ENCODE measurements at places on chromosomes 4 and X.

DNA sequence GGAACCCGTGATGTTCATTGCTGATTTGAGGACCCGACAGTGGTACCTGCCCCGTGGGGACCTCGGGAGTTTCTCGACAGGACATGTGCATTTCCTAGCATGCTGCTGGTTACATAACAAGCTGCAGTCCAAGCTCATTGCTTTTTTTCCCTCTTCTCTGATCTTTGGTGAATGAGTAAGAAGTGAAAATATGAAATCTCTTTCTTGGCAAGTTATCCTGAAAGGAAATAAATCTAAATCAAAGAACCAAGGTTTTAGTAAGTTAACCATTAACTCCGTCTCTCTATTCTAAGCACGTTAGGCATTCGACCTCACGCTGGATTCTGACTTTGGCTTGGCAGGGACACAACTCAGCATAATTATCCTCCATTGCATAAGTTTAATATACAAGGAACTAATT lies 86.6 kb downstream of the STK32B start:
- no peak for DNase-seq

DNA sequence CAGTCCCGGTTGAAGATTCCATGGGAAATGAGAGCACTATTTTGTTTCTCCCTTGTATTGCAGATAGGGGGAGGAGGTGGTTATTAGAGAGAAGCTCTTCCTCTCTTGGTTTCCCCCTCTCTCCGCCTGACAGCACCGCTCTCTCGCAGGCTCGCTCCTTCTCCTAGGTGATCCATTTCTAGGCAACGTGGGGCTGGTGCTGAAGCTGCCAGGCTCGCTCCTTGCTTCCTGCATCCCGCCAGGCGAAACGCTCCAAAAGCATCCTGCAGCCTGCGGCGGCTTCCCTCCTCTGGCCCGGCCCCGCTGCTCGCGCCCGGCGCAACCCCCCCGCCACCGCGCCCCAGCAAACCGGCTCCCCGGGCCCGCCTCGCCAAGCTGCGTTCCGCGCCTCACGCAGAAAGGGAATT lies at the start of gene GRID2:
Gene GRID2, plus strand, starts transcription at position 346 of the 407 bp plus-strand sequence.
- DNase-seq, result no peak

GRCh38 chrX:132046533-132046932 lies 23.4 kb downstream of the STK26 start:
- DNase-seq, result no peak

- DNase-seq, result no peak
Observed at GRCh38 chr4:12458621-12459020, 1025.5 kb downstream of the RAB28 start.

DNA sequence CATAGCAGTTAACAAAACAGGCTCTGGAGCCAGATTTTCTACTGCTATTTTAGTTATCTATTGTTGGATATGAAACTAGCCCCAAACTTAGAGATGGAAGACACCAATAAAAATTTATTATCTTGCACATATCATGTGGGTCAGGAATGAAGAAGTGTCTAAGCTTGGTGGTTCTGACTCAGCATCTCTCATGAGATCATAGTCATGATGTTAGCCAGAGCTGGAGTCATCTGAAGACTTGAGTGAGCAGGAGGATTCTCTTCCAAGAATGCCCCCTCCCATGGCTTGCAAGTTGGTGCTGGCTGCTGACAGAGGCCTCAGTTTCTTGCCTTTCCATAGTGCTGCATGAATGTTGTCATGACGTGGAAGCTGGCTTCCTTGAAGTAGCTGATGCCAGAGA lies 68.2 kb upstream of the TAPT1 start:
- DNase-seq, result no peak

- DNase-seq, result no peak
Observed at GRCh38 chr4:184825141-184825895, 450 bp downstream of the ACSL1 start.

DNA sequence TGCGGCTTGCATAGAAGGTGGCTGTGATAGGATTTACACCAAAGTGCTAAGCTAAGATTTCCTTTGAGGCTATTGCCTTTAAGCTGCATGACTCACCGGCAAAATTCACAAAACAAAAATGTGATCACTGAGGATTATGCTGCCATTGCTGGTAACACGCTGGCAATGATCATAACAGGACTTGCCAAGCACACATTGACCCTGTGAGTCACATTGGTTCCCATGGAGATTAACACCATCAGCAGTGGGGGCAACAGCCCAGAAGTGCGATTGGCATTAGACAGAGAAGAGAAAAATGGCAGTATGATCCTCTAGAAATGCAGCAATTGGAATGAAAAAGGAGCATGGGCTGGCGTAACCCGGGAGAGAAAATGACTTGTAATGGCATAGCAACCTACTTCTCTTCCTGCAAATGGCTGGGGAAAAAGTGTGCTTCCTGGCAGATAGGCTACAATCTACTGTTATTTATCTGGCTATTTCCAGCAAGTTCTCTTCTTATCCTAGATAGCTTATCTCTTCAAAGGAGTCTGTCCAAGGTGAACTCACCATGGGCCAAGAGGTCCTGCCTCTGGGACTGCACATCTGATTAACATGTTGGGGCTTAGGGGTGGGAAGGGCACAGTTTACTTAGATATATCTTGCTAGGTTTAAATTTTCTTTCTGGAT lies 314.2 kb upstream of the IGFBP7 start:
- DNase-seq, result no peak

DNA sequence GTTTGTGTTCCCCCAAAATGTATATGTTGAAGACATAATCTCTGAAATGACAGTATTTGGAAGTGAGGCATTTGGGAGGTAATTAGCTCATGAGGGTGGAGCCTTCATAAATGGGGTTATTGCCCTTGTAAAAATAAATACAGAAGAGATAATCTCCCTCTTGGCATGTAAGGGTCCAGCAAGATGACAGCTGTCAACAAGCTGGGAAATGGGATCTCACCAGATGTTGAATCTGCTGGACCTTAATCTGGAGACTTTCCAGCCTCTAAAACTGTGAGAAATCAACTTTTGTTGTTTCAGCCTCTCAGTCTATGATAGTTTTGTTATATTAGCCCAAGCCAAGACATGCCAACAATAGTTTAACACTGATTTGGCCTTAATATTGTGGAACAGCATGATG lies 438.2 kb upstream of the PCDH7 start:
- DNase-seq, result no peak

GRCh38 chrX:24204958-24205357 lies 55.4 kb downstream of the ZFX start:
- no peak for DNase-seq

- DNase-seq, result no peak
Observed at GRCh38 chrX:63740382-63740781, 44.6 kb downstream of the ARHGEF9 start.

DNA sequence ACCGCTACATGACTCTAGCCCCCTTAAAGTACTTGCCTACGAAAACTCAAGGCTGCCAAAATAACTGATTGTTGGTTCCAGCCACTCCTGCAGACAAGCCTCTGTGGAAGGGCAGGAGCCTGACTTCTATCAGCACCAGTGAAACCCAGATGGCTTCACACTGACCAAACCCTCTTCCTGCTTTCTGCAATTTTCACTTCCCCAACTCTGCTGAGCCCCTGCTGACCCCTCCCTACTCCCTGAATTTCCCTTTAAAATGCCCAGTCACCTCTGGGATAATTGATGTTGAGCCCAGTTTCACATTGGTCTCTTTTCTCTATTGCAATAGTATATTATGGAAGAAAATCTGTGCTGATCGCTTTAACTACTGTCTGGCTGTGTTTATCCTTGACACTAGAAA lies 61.6 kb upstream of the STS start:
- no peak for DNase-seq

- no peak for DNase-seq
Observed at GRCh38 chr4:183674153-183674552, 15.1 kb downstream of the TRAPPC11 start.

GRCh38 chr4:73917081-73917501 lies 47.9 kb downstream of the CXCL1 start:
- DNase-seq, result no peak

- DNase-seq, result no peak
Observed at GRCh38 chrX:46903458-46904242, 8.6 kb upstream of the JADE3 start.

GRCh38 chrX:16785247-16786138 lies 773 bp upstream of the TXLNG start:
- no peak for DNase-seq

DNA sequence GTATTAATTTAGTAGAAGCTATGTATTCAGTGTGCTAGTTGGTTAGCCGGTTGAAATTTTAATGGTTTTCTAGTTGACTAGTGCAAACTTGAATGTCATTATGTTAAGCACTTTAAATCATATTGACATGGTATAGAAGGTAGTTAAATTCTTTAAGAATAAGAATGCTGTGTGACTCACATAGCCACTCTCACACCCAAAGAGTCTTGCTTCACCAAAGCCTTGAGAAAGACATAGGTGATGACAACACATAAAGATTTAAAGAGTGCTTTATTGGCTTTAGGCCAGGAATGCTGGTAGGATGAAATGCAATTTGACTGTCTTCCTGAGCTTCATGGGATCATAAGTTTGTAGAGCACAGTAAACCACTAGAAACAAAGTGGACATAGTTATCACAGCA lies 85.3 kb downstream of the DCAF8L2 start:
- no peak for DNase-seq

DNA sequence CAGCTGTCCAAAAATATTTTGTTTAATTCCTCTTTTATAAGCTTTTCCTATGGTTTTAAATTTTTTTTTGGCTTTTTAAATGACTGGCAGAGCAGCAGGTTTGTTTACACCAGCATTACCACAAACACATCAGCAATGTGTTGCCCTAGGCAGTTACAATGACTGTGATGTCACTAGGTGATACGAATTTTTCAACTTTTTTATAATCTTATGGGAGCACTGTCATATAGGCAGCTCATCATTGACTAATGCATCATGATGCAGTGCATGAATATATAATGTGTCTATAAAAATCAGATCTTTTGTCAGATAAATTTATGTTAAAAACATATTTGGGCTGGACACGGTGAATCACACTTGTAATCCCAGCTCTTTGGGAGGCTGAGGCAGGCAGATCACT lies 231.6 kb upstream of the SLIT2 start:
- DNase-seq, result no peak

DNA sequence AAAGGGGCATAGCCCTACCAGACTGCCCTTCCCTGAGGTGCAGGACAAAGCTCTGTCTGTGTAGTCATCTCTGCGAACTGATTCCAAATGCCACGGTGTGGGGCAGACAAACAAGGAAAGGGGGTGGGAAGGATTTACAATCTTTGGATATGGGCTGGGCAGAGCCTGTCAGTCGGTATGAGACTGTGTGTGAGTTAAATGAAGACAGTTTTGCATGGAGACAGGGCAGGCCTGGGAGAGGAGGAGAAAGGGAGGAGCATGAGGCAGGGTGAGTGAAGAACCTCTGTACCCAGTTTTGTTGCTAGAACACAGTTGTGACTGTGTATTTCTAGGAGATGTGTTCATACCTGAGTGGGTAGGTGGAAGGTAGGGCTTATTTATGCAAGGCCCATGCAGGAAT lies 59.4 kb upstream of the MSN start:
- DNase-seq, result no peak

DNA sequence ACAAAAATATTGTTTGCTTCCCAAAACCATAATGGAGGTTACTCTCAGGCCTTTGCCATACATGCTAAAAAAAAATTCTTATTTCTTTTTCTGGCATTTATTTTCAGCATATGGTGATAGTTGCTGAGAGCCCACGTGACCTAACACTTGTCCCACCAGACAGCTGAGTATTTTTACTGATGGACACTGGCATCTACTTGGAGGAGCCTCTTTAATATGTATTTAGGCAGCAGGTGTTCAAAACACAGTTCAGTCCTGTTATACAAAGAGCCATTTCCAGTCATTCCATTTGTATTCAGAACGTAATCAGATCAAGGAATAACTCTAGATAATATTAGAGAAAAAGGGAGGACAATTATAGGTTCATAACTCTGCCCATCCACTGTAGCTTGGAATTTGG lies 95.5 kb downstream of the CXCL13 start:
- DNase-seq, result no peak

GRCh38 chr4:152661649-152662048 lies 18.1 kb downstream of the TMEM154 start:
- DNase-seq, result no peak

- DNase-seq, result no peak
Observed at GRCh38 chrX:9494771-9495170, 29.9 kb downstream of the TBL1X start.

- no peak for DNase-seq
Observed at GRCh38 chr4:97262769-97263168, 880.5 kb downstream of the STPG2 start.

GRCh38 chr4:107599841-107600240 lies 120.2 kb downstream of the PAPSS1 start:
- no peak for DNase-seq

GRCh38 chrX:71540801-71541200 lies 7.9 kb downstream of the OGT start:
- no peak for DNase-seq

DNA sequence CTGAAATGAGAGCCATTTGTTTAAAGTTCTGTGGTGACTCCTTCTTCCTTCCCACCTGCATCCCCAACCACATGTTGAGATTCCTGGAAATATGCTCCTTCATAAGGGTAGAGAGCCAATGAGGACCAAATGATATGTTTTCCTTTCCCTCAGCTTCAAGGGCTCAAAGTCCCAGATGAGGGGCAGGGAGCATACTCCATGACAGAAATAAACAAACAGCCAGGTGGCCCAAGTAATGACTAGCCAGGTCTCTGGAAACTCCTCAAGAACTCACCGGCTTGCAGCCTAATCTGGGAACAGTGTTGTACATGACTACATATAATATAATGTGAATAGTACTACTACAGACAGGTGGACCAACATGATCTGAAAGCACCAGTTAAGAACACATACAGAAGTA lies 392.3 kb downstream of the PACRGL start:
- DNase-seq, result no peak

DNA sequence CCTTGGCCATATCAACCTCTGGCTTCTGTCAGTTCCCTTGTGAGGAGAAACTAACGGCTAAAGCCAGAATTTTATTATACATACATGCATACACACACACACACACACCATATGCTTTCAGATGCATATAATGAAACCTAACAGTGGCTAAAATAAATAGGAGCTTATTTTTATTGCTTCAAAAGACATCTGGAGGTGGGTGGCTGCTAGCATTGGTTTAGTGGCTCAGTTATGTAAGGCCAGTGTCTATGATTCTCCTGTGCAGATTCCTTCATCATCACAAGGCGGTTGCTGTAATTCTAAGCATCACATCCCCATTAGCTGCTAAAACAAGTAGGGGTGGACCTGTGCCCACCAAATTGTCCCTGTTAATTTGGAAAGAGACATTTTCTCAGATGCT lies 110.8 kb downstream of the MAPK10 start:
- DNase-seq, result no peak

DNA sequence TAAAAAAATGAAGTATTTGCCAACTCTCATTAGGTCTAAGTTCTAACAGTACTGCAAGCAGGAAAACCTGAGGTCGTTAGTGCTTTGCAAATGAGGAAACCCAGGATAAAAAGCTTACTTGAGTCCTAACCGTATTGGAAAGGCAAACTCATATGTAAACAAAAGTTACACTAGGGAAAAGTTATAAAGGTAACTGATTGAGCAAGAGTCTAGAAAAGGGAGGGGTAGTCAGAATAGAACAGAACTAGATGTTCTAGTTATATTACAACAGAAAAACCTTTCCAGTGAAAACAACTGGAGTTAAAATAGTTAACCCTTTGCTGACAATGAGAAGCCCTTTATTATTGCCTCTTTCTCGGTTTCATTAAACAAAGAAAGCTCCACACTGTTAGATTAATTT lies 66.4 kb upstream of the MAOA start:
- DNase-seq, result no peak

Data from stimulated activated CD8-positive, alpha-beta memory T cell treated with anti-CD3 and anti-CD28 coated beads, Interleukin-15, amount 100 ng/mL, for 24 hours (primary cell).